Thyroid gland (tissue), 4 donors: ENCODE measurements at places on chromosomes 5 and 9. TPM values are rescaled to one million over a fixed set of nuclear protein-coding genes. Genes with fewer than 3 reads are reported as not detected.
A peak's percentile ranks its signal among the peaks of the same experiment; 100 is the strongest.

DNA sequence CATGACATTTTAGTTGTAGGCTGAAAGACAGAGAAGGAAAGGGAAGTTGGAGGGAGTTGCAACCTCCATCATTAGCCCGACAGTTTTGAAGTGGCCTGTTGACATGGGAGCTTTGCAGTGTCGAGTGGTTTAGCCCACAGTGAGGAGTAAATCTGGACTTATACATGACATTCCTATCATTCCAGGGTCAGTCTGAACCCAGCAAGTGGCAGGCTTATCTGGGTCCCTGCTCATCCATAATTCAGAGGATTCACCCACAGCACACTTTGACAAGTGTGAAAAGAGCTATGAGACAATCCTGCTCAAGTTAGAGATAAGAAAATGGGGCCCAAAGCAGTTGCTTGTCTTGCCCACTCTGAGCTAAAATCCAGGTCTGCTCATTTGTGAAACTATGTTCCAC is 8.4 kb upstream of the TNC start:
- DNase-seq = no peak

The SLC46A2 gene
- not detected for total RNA-seq

The DNAH5 gene
- total RNA-seq = 1.3 TPM

DNA sequence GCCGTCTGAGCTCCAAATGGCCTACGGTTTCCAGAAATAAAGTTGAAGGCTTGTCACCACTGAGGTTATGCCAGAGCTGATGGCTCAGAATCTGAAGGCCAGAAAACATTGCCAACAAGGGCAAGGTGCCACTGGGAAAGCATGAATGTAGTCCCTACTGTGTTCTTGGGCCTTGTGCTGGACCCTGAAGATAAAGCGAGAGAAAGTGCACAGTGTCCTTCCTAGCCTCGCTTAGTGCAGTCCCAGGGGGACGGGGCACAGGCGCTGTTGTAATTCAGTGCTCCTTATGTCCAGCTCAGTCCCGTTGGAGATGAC is 84.5 kb downstream of the NDFIP1 start:
- DNase-seq = no peak

GRCh38 chr5:152397581-152397980 is 7.5 kb downstream of the NMUR2 start:
- no peak for DNase-seq

GRCh38 chr5:56919942-56920662 is 10.7 kb downstream of the SETD9 start:
- DNase-seq = no peak

DNA sequence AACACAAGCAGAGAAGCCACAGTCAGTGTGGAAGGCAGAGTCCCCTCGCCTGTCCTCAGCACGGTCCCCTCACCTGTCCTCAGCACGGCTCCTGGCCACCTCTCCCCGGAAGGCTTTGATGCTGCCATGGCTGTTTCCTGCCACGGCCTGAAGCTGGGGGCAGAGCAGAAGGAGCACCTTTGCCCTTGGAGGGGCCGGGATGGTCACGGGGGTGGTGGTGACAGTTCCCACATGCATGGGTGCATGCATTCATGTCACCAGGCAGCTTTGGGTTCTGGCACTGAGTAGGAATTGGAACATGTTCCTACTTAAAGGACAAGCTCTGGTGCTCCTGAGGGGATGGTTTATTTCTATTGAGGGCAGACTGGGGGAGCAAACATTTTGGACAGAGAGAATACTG is 57.8 kb upstream of the PHYKPL start:
- peak; percentile 71 for DNase-seq

DNA sequence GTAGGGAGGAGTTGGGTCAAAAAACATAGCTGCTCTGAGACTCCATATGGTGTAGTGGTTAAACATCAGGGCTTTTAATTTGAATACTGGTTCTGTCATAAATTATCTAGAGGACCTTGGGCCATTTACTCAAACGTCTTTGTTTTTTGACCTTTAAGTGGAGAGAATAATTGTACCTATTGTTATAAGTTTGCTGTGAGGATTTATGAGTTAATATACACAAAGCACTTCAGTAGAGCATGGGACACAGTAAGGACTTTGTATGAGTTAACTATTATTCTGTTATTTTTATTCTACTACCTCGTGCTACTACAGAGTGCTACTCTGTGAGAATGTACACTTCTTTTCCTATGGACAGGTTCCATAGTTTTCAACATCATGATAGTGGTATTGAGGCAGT is 123.7 kb upstream of the TNC start:
- DNase-seq = no peak

GRCh38 chr5:53438486-53439472 is 41.6 kb upstream of the FST start:
- DNase-seq = no peak

GRCh38 chr5:143801252-143801939 is 10.6 kb upstream of the HMHB1 start:
- DNase-seq = no peak

DNA sequence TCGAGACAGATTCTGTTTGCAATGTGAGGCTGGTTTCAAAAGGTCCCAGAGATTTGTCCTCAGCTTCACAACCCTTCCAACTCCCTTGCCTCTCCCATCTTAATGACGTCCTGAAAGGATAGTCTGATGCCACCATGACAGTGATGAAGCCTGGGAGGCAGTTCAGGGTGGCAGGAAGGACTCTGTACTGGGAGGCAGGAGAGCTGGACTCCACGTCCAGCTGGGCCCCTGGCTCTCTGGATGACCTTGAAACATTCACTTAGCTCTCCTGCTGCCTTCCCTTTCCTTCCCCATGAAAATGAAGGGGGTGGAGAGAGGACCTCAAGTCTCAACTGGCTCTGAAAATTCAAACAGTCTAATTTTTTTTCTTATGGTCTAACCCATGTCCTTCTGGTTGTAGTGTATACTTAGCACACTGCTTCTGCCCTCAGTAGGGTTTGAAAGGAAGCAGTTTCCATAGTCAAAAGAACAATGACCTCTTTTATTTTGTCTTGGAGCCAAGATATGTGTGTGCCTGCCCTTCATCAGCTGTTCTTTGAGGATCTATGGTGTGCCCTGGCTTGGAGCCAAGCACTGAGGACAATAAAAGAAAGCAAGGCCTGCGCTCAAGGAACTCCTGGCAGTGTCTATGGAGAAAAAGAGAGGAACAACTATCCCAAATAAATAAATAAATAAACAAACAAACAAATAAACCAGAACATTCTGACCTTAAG is 188.3 kb downstream of the GRIA1 start:
- no peak for DNase-seq

The CCL19 gene
- 8.5 TPM for total RNA-seq

DNA sequence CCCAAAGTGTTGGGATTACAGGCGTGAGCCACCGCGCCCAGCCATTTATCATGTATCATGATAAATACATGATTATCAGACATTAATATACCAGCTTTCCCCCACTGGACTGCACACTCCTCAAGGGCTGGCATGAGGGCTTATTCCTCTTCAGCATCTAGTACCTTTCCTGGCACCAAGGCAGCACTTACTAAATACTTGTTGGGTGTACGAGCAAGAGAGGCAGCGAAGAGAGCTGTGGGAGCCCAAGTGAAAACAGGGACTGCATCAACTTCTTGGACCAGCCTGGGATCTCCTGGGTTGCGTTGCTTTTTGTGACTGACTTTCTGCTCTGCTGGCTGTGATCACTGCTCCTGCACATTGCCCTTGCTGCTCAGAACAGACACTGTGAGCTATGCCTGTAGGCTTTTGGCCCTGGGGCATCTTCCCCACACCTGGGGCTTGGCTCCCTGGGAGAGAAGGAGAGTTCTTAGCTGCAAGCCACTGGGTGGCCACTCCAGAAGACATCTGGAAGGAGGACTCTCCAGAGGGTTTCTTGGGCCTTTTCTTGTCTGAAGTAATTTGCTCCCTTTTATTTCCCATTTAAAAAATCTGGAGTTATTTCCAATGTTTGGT is 224.3 kb downstream of the NR3C1 start:
- peak; percentile 56 for DNase-seq

GRCh38 chr5:159781626-159782157 is 134.6 kb upstream of the ADRA1B start:
- DNase-seq = no peak
